ENCODE measurements at places on chromosomes 6 and 20. TPM values are rescaled to one million over a fixed set of nuclear protein-coding genes. Genes with fewer than 3 reads are reported as not detected.

The SDC4 gene
- 31.4 TPM for total RNA-seq

The TNXB gene
- total RNA-seq: 2.9 TPM

The RSPO3 gene
- not detected for total RNA-seq

The WFDC12 gene
- total RNA-seq: not detected

The REM1 gene
- not detected for total RNA-seq

The PIGT gene
- total RNA-seq: 43.8 TPM

The CENPQ gene
- 19.3 TPM for total RNA-seq

GRCh38 chr6:137058037-137058436, 13.3 kb upstream of the IL20RA start:
- DNase-seq: no peak
- H3K4me3 ChIP-seq: no peak overlapping the region
- H3K27ac ChIP-seq: no peak overlapping the region

DNA sequence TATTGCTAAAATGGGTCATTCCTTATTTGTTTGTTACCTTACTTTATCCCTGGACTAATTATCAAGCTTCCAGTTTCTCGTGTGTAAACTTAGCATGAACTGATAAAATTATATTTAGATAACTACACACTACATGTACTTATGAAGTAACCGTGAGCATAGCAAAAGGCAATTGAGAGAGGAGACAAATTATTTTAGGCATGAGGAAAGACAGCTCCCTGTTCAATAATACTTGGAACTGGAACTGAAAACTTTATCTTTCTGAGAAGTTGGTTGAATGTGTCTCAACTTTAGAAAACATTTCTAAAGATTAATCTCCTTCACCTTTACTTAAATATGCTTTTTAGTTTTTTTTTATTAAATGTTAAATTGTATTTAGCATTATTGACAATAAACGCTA, 11.4 kb downstream of the CRISP3 start:
- H3K27me3 ChIP-seq: no peaks in the 10 kb centered on the region
- no peaks in the 10 kb centered on the region for H3K4me1 ChIP-seq

- no peak overlapping the region for H3K27ac ChIP-seq
- H3K27me3 ChIP-seq: no peaks in the 10 kb centered on the region
- no peak for DNase-seq
These were observed 181.3 kb upstream of the FAM83B start for GRCh38 chr6:54665278-54665677.

DNA sequence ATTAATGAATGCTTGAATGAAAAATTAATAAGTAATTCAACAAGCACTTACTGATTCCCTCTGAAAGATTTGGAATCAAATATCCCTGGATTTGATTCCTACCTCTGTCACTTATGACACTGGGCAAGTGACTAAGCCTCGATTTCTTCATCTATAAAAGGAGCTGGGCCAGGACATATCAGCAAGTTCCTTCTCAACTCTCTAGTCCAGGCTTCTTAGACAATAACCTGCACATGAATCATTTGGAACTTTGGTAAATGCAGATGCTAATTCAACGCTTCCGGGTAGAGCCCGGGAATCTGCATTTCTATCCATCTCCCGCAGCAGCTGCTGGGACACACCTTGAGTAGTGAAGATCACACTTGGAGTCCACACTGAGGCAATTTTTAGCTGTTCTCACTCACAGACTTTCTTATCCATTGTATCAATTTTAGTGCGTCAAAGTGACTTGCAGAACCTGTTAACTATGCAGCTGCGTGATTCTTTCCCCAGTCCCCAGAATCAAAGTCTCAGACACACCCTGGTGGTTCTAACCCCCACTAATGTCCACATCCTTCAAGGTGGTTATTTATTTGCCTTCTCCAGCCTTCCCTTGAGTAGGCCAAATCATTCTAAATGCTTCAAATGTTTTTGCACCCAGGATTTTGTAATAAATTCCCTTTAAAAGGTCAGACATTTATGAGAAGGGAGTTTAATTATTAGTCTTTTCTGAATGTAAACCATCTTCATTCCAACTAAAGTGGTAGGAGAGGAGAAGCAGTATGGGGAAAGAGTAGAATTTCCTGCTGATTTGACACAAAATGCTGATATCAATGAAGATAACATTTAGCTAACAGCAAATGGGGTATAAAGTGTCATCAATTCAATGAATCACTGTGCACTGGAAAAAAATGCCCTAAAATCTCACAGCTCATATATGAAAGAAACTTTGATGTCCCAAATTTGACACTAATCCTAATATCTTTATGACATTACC, 26.0 kb upstream of the CCND3 start:
- DNase-seq: peak; percentile 35
- H3K4me1 ChIP-seq: peaks cover 92% of the 10 kb centered on the region
- H3K27me3 ChIP-seq: no peaks in the 10 kb centered on the region
- peak overlapping the region; percentile 98 for H3K27ac ChIP-seq

DNA sequence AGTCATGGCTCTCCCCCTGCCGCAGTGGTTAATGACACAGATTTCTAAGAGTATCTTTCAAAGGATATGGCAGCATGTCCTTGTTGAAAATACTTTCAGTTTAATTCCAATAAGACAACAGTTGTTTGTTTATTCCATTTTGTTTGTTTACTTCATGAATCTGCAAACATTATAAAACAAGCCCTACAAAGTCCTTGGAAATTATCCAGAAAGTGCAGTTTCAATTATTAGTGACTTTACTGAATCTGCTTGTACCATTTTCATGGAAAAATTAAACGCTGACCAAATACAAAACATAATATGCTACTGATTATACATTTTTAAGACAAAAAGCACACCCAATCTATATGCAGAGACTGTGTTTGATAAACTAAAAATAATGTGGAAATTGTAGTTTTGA, 3.3 kb downstream of the HEY2 start:
- peaks cover 36% of the 10 kb centered on the region for H3K27me3 ChIP-seq
- no peak for DNase-seq
- H3K4me3 ChIP-seq: no peak overlapping the region
- H3K27ac ChIP-seq: no peak overlapping the region
- H3K4me1 ChIP-seq: peaks cover 19% of the 10 kb centered on the region
- no peaks in the 10 kb centered on the region for H3K36me3 ChIP-seq

- no peak overlapping the region for H3K27ac ChIP-seq
- peaks cover 4% of the 10 kb centered on the region for H3K4me1 ChIP-seq
- peaks cover 2% of the 10 kb centered on the region for H3K36me3 ChIP-seq
- H3K27me3 ChIP-seq: peaks cover 2% of the 10 kb centered on the region
- no peak overlapping the region for H3K4me3 ChIP-seq
- DNase-seq: no peak
These were observed 140.9 kb downstream of the THBS2 start for GRCh38 chr6:169112483-169113320.

DNA sequence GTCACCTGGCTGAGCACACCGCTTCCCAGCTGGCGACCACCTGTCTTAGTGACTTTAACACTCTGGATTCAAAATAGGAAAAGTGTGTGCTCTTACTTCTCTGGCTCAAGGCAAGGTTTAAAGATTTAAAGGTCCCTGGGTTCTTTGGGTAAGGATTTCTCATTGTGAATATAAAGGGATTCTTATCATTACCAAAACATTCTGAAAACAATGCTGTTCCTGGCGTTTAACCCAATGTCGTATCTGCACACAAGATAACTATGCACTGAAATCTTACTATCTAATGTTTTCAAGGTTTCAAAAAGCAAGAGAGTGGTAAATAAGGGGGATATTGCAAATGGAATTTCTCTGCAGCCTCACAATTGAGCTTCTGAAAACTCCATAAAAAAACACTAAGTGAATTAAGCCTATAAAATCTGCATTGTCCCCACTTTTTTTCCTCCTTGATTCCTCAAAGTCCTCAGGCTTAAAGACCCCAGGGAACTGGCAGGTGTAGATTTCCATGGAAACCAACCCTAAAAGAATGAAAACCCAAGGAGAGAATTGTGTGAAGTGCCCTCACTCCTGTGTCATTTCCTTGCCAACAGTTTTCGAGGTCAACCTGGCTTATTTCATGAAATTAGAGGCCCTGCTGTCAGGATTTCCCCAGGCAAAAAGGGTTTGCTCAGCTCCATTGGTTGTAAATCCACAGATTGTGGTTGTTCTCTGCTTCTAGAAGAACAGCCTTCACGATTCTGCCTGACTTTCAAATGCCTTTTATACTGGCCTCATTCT, 44.0 kb downstream of the BMP2 start:
- H3K27ac ChIP-seq: no peak overlapping the region
- DNase-seq: no peak
- no peak overlapping the region for H3K4me3 ChIP-seq
- no peaks in the 10 kb centered on the region for H3K27me3 ChIP-seq
- no peaks in the 10 kb centered on the region for H3K4me1 ChIP-seq

DNA sequence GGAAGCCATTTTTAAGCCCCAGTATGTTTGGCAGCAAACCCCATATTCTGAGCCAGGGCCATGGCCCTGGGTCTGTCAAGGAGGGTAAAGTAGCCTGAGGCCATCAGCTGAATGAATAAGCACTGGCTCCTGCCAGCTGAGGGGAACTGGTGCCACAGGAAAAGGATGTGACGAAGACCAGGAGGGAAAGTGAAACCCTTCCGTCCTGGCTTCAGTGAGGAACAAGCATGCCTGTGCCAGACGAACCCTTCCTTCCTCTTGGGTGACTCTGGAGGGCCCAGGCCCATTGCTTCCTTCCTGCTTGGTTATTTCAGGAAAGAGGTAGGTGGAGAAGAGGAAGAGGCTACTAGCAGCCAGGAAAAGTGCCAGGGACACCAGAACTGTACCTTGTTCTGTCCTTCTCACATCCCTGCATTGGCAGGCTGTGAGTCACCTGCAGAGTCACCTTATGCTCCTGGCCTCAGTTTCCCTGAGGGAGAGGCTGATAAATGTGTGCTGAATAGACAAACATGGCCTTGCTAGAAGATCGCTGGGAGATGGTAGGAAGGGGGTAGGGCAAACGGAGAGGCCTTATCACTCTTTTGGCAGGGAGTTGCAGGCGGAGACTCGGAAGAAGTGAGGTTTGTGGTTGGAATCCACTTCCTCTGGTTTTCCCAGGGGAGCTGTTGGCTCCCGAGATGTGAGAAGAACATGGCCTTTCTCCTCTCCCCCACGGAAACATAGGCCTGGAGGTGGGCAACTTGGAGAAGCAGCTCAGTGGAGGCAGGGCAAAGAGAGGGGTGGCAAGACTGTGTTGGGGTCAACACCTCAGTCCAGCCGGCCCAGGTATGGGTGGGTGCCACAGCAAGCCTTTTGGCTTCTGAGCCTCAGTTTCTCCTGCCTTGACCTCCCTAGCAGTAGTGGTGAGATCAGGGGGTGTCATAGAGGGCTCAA, 37.4 kb downstream of the COX4I2 start:
- peaks cover 79% of the 10 kb centered on the region for H3K4me1 ChIP-seq
- H3K27me3 ChIP-seq: no peaks in the 10 kb centered on the region
- DNase-seq: peak; percentile 86
- peaks cover 63% of the 10 kb centered on the region for H3K36me3 ChIP-seq

DNA sequence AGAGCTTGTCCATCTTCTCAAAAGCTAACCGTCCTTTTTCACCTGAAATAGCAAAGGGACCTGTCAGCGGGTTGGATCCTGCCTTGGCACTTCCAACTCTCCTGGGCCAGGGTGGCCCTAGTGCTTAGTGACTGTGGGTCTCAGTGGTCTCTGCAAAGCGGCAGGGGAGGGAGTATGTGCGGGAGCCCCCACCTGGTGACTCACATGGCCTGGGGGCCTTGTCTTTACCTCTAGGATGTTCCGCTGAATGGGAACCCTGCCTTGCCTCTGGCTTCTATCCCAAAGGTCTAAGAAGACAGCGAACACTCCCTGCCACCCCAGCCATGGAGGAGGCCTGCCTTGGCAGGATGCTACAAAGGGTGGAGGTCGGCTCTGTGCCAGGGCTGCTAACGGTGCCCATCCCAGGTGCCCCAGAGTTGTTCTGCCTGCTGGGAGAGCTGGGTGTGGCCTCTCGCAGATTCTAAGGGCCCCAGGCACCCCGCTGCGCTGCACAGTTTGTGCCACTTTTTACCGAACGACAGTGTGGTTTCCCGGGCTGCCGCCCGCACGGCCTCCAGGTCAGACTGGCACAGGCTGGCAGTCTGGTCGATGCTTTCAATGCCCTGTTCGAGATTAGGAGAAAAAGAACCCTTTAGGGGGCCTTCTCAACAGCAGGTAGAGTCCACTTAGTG, 77.2 kb downstream of the PTPN1 start:
- no peaks in the 10 kb centered on the region for H3K27me3 ChIP-seq
- no peak for DNase-seq
- peaks cover 17% of the 10 kb centered on the region for H3K36me3 ChIP-seq
- H3K4me3 ChIP-seq: no peak overlapping the region
- peak overlapping the region; percentile 50 for H3K27ac ChIP-seq

- no peaks in the 10 kb centered on the region for H3K36me3 ChIP-seq
- no peak overlapping the region for H3K27ac ChIP-seq
- DNase-seq: no peak
- H3K4me1 ChIP-seq: no peaks in the 10 kb centered on the region
- no peak overlapping the region for H3K4me3 ChIP-seq
- peaks cover 3% of the 10 kb centered on the region for H3K27me3 ChIP-seq
These were observed 109.6 kb downstream of the KIF6 start for GRCh38 chr6:39615622-39616021.

DNA sequence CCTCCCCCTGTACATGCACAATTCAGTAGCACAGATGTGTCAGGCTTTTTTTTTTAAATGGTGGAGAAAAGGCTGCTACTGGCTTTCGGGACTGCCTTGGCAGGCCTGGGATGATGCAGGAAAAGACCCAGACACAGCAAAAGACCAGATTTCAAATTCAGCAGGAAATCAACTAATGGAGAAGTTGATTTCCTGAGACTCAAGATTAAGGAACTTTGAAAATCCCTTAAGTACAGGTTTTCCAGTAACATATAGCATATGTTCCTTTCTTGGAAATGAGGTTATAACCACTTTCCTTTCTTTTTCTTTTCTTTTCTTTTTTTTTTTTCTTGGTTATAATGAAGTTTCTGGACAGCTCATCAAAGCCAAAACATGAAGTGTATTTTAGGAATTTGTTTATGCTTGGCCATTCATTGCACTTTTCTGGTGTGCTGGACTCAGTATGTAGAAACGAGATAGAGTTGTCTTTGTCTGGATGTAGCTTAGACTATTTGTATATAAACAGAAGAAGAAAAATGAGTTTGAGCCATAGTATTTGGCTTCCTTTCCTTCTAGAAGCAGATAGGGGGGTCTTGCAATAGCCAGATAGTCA, 119.4 kb downstream of the SASH1 start:
- no peaks in the 10 kb centered on the region for H3K36me3 ChIP-seq
- H3K27ac ChIP-seq: no peak overlapping the region
- no peaks in the 10 kb centered on the region for H3K4me1 ChIP-seq
- DNase-seq: no peak
- no peak overlapping the region for H3K4me3 ChIP-seq

GRCh38 chr6:136784910-136785746, 7.1 kb downstream of the MAP3K5 start:
- H3K36me3 ChIP-seq: peaks cover 7% of the 10 kb centered on the region
- no peaks in the 10 kb centered on the region for H3K27me3 ChIP-seq
- peaks cover 65% of the 10 kb centered on the region for H3K4me1 ChIP-seq
- peak overlapping the region; percentile 58 for H3K4me3 ChIP-seq
- peak; percentile 75 for DNase-seq

DNA sequence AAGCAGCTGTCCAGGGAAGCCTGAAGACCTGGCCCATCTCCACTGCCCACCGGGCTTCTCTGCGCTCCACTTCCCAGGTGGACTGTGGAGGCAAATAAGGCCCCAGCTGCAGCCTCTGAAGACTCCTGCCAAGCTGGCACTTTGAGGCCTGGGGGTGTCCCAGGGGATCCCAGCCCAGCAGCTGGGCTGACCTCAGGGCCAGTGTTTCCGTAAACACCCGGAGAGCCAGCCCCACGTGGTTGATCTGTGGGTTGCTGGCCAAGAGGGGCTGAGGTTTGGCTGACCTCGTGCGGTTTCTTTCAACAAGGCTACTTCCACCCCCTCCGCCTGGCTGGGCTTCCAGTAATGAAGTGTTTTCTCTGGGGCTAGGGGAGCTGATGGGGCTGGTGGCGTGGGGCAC, 12.4 kb upstream of the CCN5 start:
- no peak for DNase-seq
- H3K27me3 ChIP-seq: no peaks in the 10 kb centered on the region
- no peak overlapping the region for H3K4me3 ChIP-seq
- no peaks in the 10 kb centered on the region for H3K36me3 ChIP-seq

Measured in activated naive CD4-positive, alpha-beta T cell treated with anti-CD3 and anti-CD28 coated beads for 36 hours (primary cell).